ENCODE measurements at places on chromosomes 12 and 14.

DNA sequence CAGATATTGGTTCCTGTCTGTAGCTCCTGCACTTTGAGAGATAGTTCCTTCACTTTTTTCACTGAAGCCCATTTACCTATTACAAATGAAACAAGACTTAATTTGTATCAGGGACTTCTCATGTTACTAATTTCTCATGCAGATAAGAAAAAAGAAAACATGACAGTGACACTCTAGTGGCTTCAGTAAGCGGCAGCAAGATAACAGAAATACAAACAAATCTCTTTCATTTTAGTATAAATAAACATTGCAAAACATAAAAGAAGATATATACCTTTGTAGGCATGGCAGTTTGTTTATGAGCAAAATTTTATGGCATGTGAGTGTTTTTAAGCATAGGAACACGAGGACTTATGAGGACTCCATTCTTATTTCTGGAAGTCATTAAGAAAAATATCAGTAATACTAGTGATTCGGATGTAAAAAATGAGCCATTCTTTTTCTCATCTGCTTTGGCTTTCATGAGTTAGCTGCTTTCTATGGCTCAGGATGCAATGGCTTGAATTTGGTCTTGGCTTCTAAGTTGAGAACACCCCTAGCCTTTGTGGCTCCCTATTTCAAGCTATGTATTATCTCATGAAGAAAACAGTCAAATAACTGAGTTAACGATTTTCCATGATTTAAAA is 310.1 kb upstream of the RGS6 start:
- no peak for DNase-seq

- DNase-seq: no peak
Measured at GRCh38 chr14:79167957-79168356, 997.8 kb downstream of the NRXN3 start.

DNA sequence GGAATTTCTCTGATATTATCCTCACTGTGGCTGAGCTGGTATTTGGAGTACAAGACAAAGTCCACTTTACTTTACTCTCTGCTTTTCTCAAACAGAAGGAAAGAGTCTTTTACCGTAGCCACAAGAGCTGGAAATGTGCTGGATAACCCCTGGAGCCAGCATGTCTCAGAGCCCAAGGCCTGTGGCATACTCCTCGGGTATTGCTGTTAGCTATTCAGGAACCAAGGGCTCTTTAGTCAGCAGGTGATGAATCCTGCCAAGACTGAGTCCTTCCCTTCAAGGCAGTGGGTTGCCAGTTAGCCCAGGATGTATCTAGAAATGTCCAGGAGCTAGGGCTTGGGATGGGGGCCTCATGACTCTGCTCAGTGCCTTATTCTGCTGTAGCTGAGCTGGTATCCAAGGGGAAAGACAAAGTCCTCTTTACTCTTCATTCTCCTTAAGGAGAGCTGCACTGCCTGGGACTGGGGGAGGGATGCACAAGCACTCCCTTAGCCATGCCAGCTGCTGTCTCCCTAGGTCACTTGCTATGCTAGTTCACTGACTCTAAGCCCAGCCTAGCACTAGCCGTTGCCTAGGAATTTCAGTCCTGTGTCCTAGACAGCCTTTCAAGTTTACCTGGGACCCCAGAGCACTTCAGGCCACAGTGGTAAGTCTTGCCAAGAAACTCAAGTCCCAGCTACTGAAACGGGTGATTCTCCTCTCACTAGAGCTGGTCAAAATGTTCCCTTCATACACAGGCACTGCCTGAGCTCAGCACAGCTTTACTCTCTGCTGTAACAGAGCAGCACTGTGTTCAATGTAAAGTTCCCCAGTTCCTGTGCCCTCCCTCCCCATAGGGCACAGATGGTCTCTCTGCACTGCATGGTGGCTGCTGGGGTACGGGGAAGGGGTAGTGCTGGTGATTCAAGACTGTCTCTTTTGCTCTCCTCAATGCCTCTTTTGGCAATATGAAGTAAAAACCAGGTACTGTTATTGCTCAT is 136.4 kb downstream of the SLC35F4 start:
- DNase-seq: no peak

- no peak for DNase-seq
Measured at GRCh38 chr14:86847140-86847539, 1145.8 kb downstream of the GALC start.

DNA sequence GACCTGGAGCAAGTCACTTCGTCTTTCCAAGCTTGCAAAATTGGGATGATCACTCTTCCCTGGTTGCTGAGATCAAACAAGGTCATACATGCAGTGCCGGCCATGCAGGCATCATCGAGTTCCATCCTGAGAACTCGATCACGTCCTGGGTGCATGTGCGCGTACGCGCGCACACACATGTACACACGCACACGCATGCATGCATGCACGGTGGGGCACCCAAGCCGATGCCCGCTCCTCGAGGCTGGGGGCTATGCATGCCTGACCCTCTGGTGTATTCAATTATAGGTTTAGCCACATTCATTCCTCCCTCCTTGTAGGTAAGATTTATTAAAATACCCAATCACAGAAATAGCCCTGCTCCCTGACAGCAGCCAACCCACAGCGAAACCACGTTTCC is 26.0 kb downstream of the MMAB start:
- no peak for DNase-seq

- DNase-seq: no peak
Measured at GRCh38 chr12:106254724-106255123, 6.9 kb upstream of the CKAP4 start.

- DNase-seq: no peak
Measured at GRCh38 chr14:105144026-105144665, 24.4 kb downstream of the JAG2 start.

GRCh38 chr12:108686780-108687179 is 44.5 kb downstream of the CORO1C start:
- DNase-seq: no peak

- DNase-seq: no peak
Measured at GRCh38 chr14:75725481-75725880, 64.4 kb downstream of the TTLL5 start.

- DNase-seq: no peak
Measured at GRCh38 chr14:79242666-79243065, 968.6 kb downstream of the DIO2 start.

- no peak for DNase-seq
Measured at GRCh38 chr12:105600911-105601545, 270.5 kb downstream of the C12orf75 start.

DNA sequence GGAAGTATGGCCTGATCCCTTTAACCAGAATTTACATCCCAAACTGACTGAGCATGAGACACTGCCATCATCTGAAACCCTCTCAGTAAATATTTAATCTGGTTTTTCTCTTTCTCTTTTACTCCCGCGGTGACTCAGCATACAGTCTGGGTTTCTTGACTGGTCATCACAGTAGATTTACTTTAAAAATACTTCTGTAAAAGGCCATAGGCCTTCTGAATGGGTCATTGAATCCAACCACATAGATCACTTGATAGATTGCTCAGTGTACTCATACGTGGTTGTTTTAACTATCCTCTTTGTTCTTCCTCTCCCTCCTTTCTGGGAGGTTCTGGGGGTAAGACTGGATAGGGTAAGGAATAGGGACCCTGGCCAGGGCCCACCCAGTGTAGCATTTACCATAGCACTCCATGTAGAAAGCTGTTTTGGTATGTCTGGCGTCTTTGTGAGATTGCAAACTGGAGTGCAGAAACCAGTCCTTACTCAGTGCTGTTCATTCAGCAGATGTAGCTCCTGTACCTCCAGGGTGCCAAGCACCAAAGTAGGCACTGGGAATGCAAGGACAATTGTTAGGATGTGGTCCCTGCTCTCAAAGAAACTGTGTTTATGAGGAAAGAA is 165.7 kb downstream of the SRGAP1 start:
- DNase-seq: no peak

DNA sequence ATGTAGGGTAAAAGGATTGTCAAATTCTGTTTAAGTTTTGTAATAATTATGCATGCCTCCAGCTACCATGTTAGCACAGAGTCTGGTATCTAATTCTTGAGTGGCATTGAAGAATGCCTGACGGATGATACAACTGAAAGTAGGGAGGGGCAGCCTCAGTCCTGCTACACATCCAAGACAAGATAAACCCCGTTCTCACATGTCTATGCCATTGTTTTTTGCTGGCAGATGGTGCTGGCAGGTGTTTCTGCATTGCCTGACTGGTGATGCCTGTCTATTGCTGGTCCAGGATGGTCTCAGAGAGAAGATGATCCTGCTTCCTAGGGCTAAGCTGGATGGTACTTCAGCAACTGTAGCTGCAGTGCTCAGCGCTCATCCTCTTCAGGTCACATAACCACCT is 245.8 kb upstream of the NAV3 start:
- no peak for DNase-seq

DNA sequence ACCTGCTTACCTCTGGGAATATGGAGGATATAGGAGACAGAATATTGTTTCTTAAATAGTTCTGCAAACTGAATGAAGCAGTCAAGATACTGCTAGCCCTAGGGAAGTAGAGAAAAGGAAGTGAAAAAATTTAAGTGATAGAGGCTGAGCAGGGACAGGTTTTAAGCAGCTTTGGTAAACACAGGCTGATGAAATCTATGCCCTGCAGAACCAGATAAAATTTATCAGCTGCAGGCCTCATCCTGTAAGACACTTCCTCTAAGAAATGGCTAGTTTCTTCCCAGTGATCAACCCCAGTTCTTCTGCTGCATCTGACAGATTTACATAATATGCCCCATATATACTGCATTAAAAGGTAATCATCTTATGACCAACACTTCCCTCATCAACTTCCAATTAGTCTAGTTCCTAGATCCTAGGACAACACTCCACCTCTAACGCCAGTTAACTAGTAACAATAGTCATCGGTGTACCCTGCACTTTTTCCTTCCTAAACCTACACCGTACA is 1.3 kb upstream of the ESYT1 start:
- no peak for DNase-seq

GRCh38 chr12:57111031-57111734 is at the start of gene STAT6:
STAT6 (minus strand) TSS chr12:57111362; CDS start chr12:57108278, 3,084 bp downstream.
- peak; percentile 91 for DNase-seq

DNA sequence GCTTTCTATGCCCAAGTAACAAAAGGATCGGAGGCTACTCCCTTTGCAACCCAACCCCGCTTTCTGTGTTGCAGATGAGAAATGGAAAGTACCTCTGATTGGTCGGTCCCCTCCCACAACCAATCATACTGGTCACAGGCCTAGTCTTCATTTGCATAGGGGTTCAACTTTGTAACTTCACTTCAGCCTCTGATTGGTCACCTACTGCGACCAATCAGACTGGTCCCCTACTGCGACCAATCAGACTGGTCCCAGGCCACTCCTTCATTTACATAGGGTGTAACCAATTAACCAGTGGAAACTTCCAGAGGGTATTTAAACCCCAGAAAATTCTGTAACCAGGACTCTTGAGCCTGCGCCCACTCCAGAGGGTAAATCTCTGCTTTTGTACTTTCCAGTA is 906.4 kb upstream of the TMEM132C start:
- no peak for DNase-seq

DNA sequence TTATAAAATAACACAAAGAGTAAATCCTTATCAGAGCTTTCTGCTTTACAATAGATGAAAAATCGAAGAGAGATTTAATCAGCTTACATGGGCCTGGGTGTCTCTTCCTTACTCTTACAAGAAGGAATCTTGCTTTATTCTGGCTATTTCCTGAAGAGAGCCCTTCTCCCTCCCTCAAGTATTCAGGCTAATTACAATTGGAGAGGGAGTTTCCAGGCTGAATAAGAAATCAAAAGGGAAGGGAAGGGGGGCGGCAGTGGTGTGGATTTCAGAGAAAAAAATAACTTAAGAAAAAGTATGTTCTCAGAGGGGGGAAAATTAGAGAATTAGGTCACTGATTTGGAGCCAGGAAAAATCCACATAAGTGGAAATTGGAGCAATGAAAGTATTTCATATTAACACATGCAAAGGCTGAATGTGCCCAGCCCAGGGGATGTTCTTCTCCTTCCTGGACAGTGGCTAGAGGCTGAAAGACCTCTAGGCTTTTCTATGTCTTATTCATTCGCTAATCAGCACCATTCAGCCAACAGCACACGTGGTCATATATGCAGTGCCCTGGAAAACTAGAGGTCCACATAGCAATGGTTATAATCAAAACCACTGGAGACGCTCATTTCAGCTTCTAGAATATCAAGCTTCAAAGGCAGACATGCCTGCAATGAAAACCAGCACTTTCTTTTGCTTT is 158.9 kb upstream of the BTG1 start:
- no peak for DNase-seq

- no peak for DNase-seq
Measured at GRCh38 chr14:59318908-59319307, 130.4 kb downstream of the DAAM1 start.

GRCh38 chr12:104243971-104244370 is 28.4 kb downstream of the TXNRD1 start:
- no peak for DNase-seq

DNA sequence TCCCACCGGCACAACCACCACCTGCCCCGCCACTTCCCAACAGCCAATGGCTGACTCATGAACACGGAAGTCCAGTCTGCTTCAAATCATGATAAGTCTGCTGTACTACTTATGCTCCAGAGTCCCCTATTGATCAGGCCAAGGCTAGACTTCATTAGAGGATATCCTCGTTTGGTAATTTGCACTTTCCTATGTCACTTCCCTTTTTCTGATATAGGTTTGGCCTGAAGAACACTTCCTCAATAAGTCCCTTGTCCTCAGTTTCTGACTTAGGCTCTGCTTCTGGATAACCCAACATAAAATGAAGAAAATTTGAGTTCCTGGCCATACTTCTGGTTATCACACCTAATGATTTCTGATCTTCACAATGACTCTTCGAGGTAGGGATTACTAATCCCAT is 45.3 kb downstream of the IFNG-AS1 start:
- DNase-seq: no peak

DNA sequence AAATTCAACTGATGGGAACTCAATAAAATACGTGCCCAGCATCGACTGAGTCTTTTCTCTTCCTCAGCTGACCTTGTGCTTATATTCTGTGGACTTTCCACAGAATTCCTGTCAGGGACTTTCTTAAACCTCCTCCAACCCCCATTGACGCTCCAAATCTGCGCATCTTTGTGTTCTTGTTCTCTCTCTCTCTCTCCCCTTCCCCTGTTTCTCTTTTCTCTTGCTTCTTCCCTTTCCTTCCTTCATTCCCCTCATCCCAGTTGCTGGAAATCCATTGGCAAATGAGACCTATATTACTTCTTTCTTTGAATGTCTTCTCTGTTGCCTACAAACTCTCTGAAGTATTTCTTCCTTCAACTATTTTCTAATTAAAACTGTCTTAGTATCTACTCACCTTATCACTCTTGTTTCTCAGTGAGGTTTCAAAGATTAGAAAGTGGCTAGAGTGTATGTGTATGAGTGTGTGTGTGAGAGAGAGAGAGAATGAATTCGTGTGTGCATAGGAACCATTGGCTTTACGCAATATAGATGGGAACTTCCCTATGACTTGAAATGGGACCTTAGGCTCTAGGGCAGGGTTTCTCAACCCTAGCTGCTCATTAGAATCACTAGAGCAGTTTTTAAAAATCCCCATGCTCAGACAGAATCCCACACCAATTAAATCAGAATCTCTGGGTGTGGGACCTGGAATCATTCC is 41.8 kb upstream of the DHRS7 start:
- no peak for DNase-seq

GRCh38 chr14:84217066-84217465 is 1312.9 kb upstream of the FLRT2 start:
- no peak for DNase-seq

GRCh38 chr14:75418850-75419768 is 8.7 kb upstream of the JDP2 start:
- DNase-seq: no peak
